ENCODE measurements at places on chromosomes 2 and 18. TPM values are rescaled to one million over a fixed set of nuclear protein-coding genes. Genes with fewer than 3 reads are reported as not detected.

The WNT10A gene
- total RNA-seq, result not detected

GRCh38 chr2:71675296-71675695, 221.9 kb downstream of the DYSF start:
- H3K27me3 ChIP-seq, result no peaks in the 10 kb centered on the region
- no peak overlapping the region for H3K27ac ChIP-seq
- peak; percentile 40 for DNase-seq
- no peaks in the 10 kb centered on the region for H3K36me3 ChIP-seq

GRCh38 chr2:33488178-33488690, 11.8 kb downstream of the RASGRP3 start:
- no peaks in the 10 kb centered on the region for H3K27me3 ChIP-seq
- H3K4me3 ChIP-seq, result no peak overlapping the region
- H3K36me3 ChIP-seq, result no peaks in the 10 kb centered on the region

DNA sequence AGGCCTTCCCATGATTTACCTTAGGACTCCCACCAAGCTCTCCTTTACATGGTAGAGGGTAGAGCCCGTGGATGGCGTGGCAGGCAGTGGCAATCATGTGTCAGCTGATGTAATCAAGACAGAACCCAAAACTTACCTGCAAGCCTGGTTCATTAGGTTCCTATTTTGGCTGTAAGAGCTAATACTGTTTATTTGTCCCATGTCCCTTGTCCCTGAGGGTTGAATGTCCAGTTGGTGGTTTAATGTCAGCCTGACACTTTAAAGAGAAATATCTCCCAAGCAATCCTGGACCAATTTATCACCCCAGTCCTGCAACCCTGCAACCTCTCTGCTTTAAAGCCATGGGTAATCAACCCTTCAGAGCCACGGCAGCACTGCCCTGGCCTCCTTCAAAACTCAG, 6.0 kb upstream of the FABP1 start:
- no peak overlapping the region for H3K4me3 ChIP-seq
- H3K36me3 ChIP-seq, result no peaks in the 10 kb centered on the region
- H3K27me3 ChIP-seq, result peaks cover 35% of the 10 kb centered on the region

- no peak overlapping the region for H3K4me3 ChIP-seq
- H3K27ac ChIP-seq, result no peak overlapping the region
- no peaks in the 10 kb centered on the region for H3K36me3 ChIP-seq
- DNase-seq, result no peak
- no peaks in the 10 kb centered on the region for H3K27me3 ChIP-seq
- no peaks in the 10 kb centered on the region for H3K4me1 ChIP-seq
Measured at GRCh38 chr2:138677221-138677620, 103.0 kb downstream of the NXPH2 start.

- no peaks in the 10 kb centered on the region for H3K4me1 ChIP-seq
- no peak overlapping the region for H3K4me3 ChIP-seq
- peaks cover 11% of the 10 kb centered on the region for H3K27me3 ChIP-seq
- no peaks in the 10 kb centered on the region for H3K36me3 ChIP-seq
Measured at GRCh38 chr2:231935207-231935524, 9.0 kb upstream of the NPPC start.

GRCh38 chr2:62870966-62871365, 165.5 kb downstream of the EHBP1 start:
- H3K27ac ChIP-seq, result no peak overlapping the region
- peaks cover 9% of the 10 kb centered on the region for H3K36me3 ChIP-seq
- H3K4me1 ChIP-seq, result no peaks in the 10 kb centered on the region
- H3K4me3 ChIP-seq, result no peak overlapping the region

- no peaks in the 10 kb centered on the region for H3K36me3 ChIP-seq
- DNase-seq, result no peak
- H3K27ac ChIP-seq, result no peak overlapping the region
- H3K4me1 ChIP-seq, result peaks cover 11% of the 10 kb centered on the region
- H3K27me3 ChIP-seq, result peaks cover 9% of the 10 kb centered on the region
Measured at GRCh38 chr18:45780568-45780967, 44.9 kb upstream of the SIGLEC15 start.

DNA sequence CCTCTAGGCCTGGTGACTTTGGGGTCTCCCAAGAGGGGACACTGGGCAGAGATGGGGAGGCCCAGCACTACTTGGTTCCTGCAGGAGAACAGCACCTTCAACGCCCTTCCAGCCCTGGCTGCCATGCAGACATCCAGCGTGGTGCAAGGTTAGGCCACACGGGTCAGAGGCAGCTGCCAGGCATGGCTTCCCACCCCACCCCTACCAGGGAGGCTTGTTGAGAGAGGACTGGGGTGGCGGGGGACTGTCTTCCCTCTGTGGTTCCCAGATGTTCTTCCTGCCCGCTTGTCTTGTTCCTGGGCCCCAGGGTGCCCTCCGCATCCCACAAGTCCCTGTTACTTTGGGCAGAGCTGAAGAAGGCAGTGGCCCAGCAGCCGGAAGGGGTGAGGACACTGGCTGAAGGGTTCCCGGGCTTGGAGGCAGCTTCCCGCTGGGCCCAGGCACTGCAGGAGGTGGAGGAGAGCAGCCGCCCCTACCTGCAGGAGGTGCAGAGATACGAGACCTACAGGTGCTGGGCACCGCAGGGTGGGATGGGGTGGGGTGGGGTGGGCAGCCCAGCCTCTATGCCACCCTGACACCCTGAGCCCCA, 4.5 kb downstream of the PROM2 start:
- H3K4me1 ChIP-seq, result no peaks in the 10 kb centered on the region
- H3K27ac ChIP-seq, result no peak overlapping the region
- H3K27me3 ChIP-seq, result no peaks in the 10 kb centered on the region

- H3K4me1 ChIP-seq, result no peaks in the 10 kb centered on the region
- H3K27me3 ChIP-seq, result no peaks in the 10 kb centered on the region
- no peaks in the 10 kb centered on the region for H3K36me3 ChIP-seq
- DNase-seq, result no peak
- H3K4me3 ChIP-seq, result no peak overlapping the region
Measured at GRCh38 chr2:45194596-45194995, 185.3 kb upstream of the SIX2 start.

The IL18R1 gene
- 9.2 TPM for total RNA-seq

DNA sequence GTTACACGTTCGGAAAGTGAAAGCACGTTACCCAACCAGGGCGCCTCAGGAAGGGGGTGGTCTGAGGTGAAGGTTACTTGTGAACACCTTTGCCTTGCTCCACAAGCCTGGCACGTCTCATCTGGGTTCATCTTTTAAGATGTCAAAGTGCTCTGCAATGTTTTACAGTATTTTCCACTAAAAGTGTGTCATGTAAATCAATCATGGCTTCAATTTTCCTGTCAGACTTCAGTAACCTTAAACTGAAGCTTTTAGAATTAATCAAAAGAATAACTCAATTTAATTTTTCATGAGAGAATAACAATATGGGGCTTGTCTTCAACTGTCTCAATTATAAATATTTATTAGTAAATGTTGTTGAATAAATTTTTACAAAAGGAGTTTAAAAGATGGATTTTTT, 93.3 kb upstream of the FANCL start:
- no peak for DNase-seq
- H3K4me3 ChIP-seq, result no peak overlapping the region
- no peaks in the 10 kb centered on the region for H3K27me3 ChIP-seq
- no peaks in the 10 kb centered on the region for H3K4me1 ChIP-seq

The CPS1 gene
- total RNA-seq, result 12.9 TPM
